Dermis blood vessel endothelial cell (primary cell): ENCODE measurements at places on chromosomes 7 and 10.
A peak's percentile ranks its signal among the peaks of the same experiment; 100 is the strongest.

DNA sequence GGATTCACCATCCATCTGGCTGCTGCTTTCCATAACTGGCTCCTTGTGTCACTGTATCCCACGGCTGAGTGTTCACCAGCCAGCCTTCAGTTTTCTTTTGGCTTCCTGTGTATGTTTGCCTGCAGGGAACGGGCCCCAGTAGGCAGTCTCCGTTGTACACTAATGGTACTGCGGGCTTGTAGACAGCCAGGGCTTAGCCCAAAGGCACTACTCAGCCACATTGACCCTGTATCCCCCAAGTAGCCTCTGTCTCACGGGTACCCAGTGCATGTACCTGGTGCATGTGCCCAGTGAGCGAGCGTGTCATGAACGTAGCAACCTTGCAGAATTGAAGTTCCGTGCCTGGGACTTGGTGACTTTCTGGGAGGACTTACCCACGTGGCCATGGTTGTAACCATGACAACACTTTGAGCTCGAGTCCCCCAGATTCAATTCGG lies 6.1 kb downstream of the PFKFB3 start:
- no peak for DNase-seq

GRCh38 chr10:130020651-130021382 lies 56.7 kb upstream of the EBF3 start:
- no peak for DNase-seq

GRCh38 chr7:149321978-149322541 lies 60.1 kb downstream of the ZNF783 start:
- no peak for DNase-seq

GRCh38 chr10:20221356-20221755 lies 405.1 kb downstream of the PLXDC2 start:
- no peak for DNase-seq

- DNase-seq, result no peak
Measured at GRCh38 chr7:24197852-24198251, 86.1 kb upstream of the NPY start.

DNA sequence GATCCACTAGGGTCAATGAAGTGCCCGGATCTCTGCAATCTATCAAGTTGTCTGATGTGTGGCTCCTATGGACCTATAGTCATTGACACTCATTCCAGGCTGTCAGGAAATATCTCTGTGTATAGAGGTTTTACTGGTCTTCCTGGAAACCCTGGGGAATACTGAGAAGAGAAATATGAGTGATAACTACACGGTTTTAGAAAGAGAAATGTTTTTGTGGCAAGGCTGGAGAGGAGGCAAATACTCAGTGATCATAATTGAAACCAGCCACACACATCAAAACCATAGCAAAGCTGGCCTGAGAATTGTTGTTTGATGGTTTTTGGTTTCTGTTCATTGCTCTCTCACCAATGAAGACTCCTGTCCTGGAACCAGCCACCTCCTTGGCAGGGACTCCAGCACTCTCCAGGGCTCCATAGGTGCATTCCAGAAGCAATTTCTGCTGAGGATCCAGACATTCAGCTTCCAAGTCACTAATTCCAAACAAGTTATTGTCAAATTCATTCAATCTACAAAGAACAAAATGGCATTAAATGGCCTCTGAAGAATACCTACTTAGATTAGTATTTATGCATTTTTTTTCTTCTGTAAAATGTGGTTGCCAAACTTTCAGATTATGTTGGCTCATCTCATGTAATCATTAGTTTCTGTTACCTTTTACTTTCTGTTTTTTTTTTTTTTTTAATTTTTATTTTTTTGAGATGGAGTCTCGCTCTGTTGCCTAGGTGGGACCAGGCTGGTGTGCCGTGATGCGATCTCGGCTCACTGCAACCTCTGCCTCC lies 108.6 kb upstream of the ABI1 start:
- no peak for DNase-seq

- DNase-seq, result peak; percentile 26
Measured at GRCh38 chr7:105306298-105306748, 82.4 kb downstream of the SRPK2 start.

GRCh38 chr10:87846023-87846422 lies 17.3 kb downstream of the KLLN start:
- DNase-seq, result no peak

DNA sequence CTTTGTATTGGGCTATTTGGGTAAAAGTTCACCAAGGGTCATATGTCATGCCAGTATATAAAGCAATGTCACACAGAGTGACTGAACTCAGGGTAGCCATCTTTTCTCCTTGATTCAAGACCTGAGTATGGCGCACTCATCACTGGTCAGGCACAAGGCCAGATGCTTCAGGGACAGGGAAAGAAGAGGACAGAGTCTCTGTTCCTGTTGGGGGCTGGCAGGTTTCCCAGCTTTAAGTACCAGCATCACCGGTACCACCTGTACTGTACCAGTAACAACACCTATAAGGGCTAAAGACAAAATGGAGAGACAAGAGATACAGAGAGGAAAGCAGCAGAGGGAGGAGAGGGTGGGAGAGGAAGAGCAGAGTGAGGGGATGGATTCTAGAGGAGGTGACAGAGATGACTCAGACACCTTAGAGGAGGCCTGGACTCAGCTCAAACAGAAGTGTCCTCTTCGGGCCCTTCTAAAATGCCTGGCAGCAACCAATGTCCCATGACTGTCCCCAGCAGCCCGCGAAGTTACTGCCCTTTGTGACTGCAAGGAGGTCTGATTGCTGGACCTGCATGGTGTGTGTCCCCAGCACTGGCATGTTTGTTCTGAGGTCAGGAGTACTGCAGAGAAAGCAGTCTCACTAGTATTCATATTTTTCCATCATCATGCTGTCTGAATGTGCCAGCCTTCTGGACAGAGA lies 191.3 kb downstream of the MYOF start:
- DNase-seq, result no peak

DNA sequence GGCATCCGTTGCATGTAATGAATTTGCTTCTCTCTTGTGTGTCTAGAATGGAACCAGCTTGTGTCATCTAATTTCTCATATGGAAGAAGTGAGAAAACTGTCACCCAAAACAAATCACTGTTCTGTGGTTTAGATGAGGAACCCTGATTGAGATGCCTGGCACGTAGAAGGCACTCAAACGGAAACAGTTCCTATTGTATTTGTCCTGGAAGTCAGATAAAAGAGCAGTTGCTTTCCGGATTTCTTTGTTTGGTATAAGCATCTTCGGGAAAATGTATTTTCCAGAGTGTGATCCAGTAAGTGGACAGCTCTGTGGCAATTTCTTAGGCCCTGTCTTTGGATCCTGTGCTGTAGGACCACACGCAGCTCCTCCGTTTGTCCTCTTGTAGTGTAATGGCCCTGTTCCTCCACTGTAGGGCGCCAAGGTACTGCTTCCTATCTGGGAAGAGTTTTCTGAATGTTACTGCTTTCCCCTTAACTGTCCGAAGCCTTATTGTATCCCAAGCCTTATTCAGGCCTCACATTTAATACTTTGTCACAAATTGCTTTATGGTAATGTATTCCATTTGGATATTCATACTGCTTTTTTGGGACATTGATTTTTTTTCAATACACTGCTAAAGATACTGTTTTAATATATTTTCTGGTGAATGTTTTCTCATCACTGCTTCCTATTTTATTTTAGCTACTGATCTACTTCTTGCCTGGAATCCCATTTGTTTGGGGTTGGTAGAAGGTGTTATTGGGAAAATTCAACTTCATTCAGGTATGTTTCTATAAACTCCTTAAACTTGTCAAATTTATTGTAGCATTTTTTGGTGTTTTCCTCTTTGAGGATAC lies 24.8 kb downstream of the INPP5F start:
- DNase-seq, result peak; percentile 91

DNA sequence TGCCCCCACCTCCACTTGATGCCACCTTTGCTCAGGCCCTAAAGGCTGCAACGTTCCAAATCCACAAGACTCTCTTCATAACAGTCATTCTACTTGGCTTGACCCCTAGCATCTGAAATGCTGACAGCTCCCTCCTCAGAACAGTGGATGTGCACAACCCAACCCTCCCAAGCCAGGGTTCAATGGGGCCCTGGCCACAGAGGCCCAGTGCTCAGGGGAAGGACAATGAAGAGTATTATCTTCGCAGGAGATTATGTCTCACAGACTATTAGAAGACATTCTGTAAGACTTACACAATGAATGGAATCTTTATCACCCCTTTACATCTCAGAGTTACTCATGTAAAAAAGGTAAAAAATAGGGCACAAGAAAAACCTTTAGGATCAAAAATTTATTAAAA lies 20.4 kb downstream of the ERCC6 start:
- no peak for DNase-seq

GRCh38 chr7:3949242-3949640 lies 648.2 kb downstream of the SDK1 start:
- DNase-seq, result no peak

GRCh38 chr7:12719981-12720865 lies 32.8 kb downstream of the ARL4A start:
- DNase-seq, result peak; percentile 71

DNA sequence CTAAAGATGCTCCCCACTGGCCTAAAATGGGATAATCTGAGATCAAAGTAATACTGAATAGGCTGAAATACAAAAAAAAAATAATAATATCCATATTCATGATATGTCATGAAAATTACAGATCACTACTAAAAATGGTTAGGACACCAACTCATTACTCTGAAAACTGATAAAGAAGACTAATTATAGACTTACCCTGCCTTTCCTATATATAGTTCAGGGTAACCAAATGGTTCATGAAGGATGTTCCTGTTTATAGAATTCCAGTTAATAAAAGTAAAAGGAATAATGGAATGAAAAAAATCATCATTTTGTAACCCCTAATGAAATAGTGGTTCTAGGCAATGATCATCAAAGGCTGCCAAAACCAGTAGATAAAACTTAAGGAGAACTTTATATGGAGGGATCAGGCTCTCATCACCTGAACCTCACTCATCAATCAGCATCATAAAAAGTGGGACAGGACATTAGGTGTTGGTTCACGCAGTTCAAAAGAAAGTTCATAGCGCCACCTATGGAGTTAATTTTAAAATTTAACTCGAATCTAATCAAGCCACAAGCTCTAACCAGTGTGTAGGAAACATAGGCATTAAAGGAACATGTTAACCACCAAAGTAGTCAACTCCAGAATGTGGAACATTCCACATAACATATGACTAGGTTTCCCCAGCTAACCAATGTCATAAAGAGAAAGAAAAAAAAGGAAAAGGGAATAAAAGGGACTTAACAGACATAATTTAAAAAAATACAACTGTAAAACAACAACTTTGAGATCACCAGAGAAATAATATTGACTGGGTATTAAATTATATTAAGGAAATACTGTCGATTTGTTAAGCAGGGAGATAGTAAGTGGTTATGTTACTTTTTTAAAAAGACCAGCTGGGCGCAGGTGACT lies 35.7 kb downstream of the P4HA1 start:
- DNase-seq, result peak; percentile 68

GRCh38 chr7:6164491-6164890 lies 107.9 kb downstream of the CYTH3 start:
- DNase-seq, result peak; percentile 23

DNA sequence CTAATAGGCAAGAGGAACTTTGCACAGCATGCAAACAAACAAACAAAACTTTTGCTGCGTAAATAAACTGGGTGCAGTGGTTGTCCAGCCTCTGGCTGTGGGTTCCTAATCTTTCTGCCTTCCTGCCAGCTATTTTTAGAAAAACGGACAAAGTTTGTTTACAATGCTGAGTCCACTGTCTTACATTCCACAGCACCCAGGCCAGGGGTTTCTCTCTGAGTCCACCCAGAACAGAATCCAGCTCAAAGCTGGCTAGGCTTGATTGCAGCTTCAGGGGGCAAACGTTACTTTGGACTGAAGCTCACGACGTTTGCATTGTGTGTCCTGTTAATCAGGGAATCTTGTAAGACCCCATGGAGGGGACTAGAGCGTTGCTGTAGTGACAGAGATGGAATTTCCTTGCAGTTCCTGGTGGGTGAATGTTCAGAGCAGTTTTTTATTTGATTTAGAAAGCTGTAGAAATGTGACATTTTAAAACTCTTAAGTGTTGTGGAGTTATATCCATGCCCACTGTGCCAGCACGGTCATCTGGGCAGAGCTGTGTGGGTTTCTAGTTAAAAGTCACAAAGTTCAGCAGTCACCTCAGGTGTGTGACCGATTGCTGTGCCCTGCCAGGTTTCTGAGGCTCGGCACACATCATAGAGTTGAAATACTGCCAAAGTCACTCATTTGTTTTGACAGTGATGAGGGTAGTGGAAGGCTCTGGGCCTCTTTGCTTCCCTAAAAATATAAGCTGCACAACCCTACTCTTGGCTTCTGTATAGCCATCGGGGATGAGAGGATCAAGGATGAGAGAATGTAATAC lies 247.0 kb downstream of the STK31 start:
- no peak for DNase-seq

GRCh38 chr7:132002343-132002968 lies 446.0 kb upstream of the PODXL start:
- DNase-seq, result no peak

GRCh38 chr7:637826-638225 lies 88.7 kb upstream of the DNAAF5 start:
- DNase-seq, result no peak

- no peak for DNase-seq
Measured at GRCh38 chr10:76459016-76459730, 1027.7 kb downstream of the LRMDA start.

DNA sequence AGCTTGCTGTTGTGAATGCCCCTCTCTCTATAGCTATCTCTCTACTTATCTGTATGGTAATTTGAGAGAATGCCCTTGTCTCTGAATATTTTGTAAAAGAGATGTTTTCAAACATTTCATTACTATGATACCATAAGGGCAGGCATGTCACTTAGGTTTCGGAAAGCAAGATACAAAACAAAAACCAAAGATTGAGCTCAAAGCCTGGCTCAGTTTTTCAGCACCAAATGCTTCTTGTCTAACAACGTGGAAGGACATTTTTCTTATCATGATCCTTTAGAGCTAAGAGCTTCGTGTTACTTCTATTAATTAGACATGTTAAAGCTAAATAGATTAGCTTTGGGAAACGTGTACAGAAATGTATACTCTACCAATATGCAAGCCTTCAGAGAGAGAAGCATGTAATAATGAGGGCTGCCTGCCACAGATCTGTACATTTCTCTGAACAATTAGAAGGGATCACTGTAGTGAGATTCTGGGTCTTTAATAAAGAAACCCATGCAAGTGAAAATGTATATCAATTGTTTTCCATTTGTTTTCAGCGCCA lies 148.9 kb downstream of the ARID5B start:
- DNase-seq, result peak; percentile 46

DNA sequence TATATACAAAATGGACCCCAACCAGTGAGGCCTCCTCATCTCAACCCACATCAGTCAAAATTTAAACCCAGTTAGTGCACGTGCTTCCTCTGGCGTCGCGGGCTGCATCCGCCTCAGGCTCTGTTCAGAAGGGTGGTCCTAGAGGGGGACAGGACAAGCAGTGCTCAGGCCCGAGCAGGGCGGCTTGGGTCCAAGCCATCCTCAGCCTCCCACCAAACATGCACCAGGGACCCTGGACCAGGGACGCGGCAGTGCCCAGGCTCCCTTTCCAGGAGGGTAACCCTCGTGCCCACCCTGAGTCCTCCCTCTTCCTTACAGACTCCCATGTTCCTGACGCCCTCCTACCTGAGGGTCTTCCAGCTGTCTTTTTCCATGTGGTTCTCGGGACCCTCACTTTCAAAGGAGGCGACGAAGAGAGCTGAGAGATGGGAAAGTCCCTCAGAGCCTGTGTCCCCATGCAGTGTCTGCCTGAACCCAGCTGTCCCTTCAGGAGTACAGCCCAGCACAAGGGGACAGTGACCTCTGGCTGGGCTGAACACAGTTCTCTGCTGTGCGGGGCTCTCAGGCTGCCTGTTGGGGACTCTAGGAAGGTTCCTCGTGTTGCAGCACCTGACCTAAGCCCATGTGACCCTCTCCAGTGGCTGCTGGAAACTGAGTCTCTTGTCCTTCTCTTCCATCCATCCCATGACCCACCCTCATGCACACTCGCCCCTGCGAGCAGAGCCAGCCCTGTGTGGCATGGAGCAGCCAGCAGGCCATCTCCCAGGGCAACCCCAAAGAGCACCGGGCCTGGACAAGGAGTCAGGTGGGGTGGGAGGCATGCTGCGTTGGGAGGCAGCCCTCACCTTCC lies 58.1 kb downstream of the CSGALNACT2 start:
- no peak for DNase-seq
